Spinal cord (tissue), 10 donors: ENCODE measurements at places on chromosomes 12 and 14.

GRCh38 chr12:5236022-5236640, 192.5 kb downstream of the KCNA5 start:
- no peak overlapping the region for H3K27ac ChIP-seq
- H3K36me3 ChIP-seq = no peaks in the 10 kb centered on the region
- DNase-seq = no peak
- H3K27me3 ChIP-seq = no peaks in the 10 kb centered on the region
- no peak overlapping the region for H3K4me3 ChIP-seq
- no peaks in the 10 kb centered on the region for H3K4me1 ChIP-seq

- H3K4me1 ChIP-seq = peaks cover 10% of the 10 kb centered on the region
- no peaks in the 10 kb centered on the region for H3K36me3 ChIP-seq
- H3K27ac ChIP-seq = no peak overlapping the region
- H3K4me3 ChIP-seq = no peak overlapping the region
- peak; percentile 59 for DNase-seq
These were observed 279.7 kb upstream of the SOX5 start for GRCh38 chr12:24229031-24229700.

- peak; percentile 30 for DNase-seq
- H3K27ac ChIP-seq = no peak overlapping the region
- H3K27me3 ChIP-seq = no peaks in the 10 kb centered on the region
- peaks cover 31% of the 10 kb centered on the region for H3K36me3 ChIP-seq
These were observed 45.4 kb downstream of the PPP4R3A start for GRCh38 chr14:91464615-91465205.

- no peak for DNase-seq
- no peaks in the 10 kb centered on the region for H3K27me3 ChIP-seq
- H3K27ac ChIP-seq = no peak overlapping the region
- no peaks in the 10 kb centered on the region for H3K36me3 ChIP-seq
- H3K4me1 ChIP-seq = no peaks in the 10 kb centered on the region
These were observed 33.7 kb upstream of the A2M start for GRCh38 chr12:9149372-9149771.

- no peak overlapping the region for H3K27ac ChIP-seq
- no peaks in the 10 kb centered on the region for H3K36me3 ChIP-seq
- no peak overlapping the region for H3K4me3 ChIP-seq
- H3K4me1 ChIP-seq = no peaks in the 10 kb centered on the region
- DNase-seq = no peak
These were observed 17.6 kb upstream of the SLC16A7 start for GRCh38 chr12:59578254-59578653.

GRCh38 chr12:104828015-104828414, 130.1 kb downstream of the SLC41A2 start:
- no peak overlapping the region for H3K4me3 ChIP-seq
- no peaks in the 10 kb centered on the region for H3K4me1 ChIP-seq
- no peak overlapping the region for H3K27ac ChIP-seq

- no peaks in the 10 kb centered on the region for H3K4me1 ChIP-seq
- no peaks in the 10 kb centered on the region for H3K36me3 ChIP-seq
- DNase-seq = no peak
- no peak overlapping the region for H3K4me3 ChIP-seq
- no peak overlapping the region for H3K27ac ChIP-seq
These were observed 1865.6 kb upstream of the FLRT2 start for GRCh38 chr14:83664389-83664788.

GRCh38 chr14:73237219-73237785, at the start of gene PAPLN:
TSS of gene PAPLN (plus strand) at chr14:73237506. CDS start at chr14:73239779, 2,273 bp downstream.
- H3K27ac ChIP-seq = no peak within 1 kb of the TSS
- no peak for DNase-seq
- no peaks in the 10 kb centered on the region for H3K36me3 ChIP-seq
- peaks cover 79% of the 10 kb centered on the region for H3K27me3 ChIP-seq
- H3K4me1 ChIP-seq = peaks cover 54% of the 10 kb centered on the region

DNA sequence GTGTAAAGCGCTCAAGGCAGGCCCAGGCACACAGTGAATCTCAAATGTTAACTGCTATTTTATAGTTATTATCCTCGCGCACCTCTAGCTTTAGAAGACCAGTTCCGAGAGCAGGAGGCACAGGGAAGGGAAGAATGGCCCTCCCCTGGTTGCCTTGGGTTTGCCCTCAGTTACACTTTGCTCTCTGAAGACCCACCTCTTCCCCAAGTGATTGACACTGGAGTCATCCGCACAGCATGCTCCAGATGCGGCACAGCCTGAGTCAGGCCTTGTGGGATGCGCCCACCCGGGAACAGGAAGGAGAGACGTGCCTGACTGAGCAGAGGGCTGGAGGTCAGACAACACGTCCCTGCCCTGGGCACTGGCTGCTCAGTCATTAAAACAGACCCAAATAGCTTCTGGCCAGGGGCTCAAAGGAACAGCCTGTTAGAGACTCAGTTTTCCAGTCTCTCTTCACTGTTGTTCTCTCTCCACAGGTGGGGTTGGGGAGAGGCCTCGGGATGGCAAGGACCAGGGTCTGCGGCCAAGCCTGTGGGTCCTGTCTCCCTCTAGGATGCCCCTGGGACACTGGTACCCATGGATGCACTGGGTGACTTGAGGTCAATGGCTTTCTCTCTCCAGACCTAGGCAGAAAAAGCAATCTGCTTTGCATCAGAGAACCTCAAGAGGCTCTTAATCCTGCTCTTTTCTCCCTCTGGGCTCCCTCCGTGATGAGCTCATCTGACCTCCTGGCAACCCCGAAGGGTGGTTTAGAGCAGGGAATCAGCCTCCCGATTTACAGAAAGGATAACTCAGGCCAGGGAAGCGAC, 13.6 kb upstream of the MLXIP start:
- no peak overlapping the region for H3K27ac ChIP-seq
- peaks cover 36% of the 10 kb centered on the region for H3K4me1 ChIP-seq
- H3K36me3 ChIP-seq = peaks cover 16% of the 10 kb centered on the region
- no peak for DNase-seq
- H3K4me3 ChIP-seq = no peak overlapping the region

DNA sequence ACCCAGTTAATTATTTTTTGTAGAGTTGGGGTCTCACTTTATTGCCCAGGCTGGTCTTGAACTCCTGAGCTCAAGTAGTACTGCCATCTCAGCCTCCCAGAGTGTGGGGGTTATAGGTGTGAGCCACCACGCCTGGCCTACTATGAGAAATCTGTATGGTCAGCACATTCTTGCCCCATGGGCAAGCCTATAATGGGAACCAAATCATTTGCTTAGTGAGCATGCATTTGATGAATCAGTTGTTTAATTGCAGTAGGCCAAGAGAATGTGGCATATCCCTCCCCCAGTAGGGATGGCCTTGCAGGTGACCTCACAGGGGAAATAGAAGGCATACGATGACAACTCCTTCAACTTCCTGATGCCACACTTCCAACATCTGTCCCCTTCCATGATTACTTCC, 122.7 kb downstream of the DIP2B start:
- H3K4me3 ChIP-seq = no peak overlapping the region
- no peak for DNase-seq
- no peaks in the 10 kb centered on the region for H3K27me3 ChIP-seq
- no peak overlapping the region for H3K27ac ChIP-seq

GRCh38 chr12:22287101-22287500, 47.4 kb downstream of the ST8SIA1 start:
- peaks cover 6% of the 10 kb centered on the region for H3K4me1 ChIP-seq
- no peak for DNase-seq
- no peak overlapping the region for H3K4me3 ChIP-seq
- H3K27me3 ChIP-seq = no peaks in the 10 kb centered on the region
- H3K27ac ChIP-seq = peak overlapping the region; percentile 11

DNA sequence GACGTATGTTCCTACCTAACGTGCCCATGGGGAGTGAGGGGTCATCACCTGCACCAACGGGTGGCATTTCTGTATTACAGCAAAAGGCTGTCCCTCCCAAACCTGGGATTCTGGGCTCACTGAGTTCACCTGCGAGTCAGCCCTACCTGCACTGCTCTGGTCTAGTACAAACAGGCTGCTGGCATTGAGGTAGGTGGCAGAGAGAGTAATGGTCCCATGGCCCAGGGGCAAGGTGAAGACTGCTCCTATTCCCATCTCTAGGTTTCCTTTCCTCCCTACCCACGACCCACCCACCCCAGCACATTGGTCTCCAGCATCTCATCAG, 421 bp downstream of the SUOX start:
- peaks cover 45% of the 10 kb centered on the region for H3K36me3 ChIP-seq
- H3K27ac ChIP-seq = peak overlapping the region; percentile 91
- H3K27me3 ChIP-seq = no peaks in the 10 kb centered on the region
- DNase-seq = no peak

- no peak overlapping the region for H3K4me3 ChIP-seq
- no peaks in the 10 kb centered on the region for H3K27me3 ChIP-seq
- H3K27ac ChIP-seq = no peak overlapping the region
These were observed 19.7 kb upstream of the SLC2A14 start for GRCh38 chr12:7892186-7892980.

GRCh38 chr12:25069224-25069623, 120.3 kb upstream of the BCAT1 start:
- H3K4me1 ChIP-seq = no peaks in the 10 kb centered on the region
- H3K4me3 ChIP-seq = no peak overlapping the region
- H3K27me3 ChIP-seq = no peaks in the 10 kb centered on the region
- no peak for DNase-seq

DNA sequence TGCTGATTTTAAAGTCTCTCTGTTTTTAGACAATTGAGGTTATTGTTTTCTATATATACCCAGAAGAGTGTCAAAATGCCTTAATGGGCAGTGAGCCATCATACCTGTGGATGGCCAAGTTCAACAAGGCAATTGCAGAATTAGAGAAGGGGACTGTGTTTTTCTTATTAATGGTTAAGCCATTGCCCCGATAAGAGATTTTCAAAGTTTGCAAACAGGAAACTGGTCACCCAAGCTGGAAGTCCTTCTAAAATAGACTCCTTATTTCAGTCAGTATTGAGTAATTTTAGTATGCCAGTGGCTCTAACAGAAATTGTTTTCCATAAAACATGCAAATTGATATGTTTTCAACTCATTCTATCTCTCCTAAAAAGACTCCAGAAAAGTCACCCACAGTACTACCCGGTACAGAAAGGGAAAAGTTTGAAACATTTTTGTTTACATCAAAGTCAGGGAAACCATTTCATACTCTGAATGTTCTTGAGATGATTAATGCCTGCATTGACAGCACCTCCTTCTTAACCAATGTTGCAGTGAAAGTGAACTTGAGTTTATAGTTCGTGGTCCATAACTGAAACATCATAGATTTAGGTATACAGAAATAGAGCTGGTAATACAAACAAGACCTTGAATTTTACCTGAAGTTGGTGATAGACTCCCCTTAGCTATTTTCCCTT, 191.1 kb downstream of the TMX1 start:
- H3K27ac ChIP-seq = peak overlapping the region; percentile 81
- no peaks in the 10 kb centered on the region for H3K4me1 ChIP-seq
- H3K4me3 ChIP-seq = no peak overlapping the region
- H3K27me3 ChIP-seq = no peaks in the 10 kb centered on the region
- no peak for DNase-seq

DNA sequence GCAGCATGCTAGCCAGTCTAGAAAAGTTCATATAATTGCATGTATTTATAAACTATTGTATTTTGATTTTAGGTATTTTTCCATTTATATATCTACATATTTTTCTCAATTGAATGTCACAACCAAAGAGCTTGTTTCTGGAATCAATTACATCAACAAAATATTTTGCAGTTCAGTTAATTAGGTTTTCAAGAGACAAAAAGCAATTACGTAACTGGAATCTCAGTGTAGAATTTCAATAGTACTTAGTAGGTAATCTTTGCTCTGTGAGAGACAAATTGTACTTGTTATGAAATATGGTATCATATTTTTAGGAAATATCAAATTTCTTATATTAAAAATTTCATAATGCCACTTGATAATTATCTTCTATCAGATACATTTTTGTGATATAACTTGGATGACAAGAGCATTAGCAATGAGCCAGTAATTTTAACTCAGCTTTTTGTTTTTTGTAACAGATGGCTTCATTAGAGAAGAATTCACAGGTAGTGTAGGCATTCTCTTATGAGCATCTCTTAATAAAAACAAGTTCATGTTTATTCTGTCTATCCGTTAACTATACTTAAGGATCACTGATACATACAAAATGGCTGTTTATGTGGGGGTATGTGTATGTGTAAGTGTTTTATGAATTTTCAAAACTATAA, 774.7 kb downstream of the C12orf50 start:
- H3K36me3 ChIP-seq = no peaks in the 10 kb centered on the region
- H3K4me1 ChIP-seq = no peaks in the 10 kb centered on the region
- H3K4me3 ChIP-seq = no peak overlapping the region
- DNase-seq = no peak

DNA sequence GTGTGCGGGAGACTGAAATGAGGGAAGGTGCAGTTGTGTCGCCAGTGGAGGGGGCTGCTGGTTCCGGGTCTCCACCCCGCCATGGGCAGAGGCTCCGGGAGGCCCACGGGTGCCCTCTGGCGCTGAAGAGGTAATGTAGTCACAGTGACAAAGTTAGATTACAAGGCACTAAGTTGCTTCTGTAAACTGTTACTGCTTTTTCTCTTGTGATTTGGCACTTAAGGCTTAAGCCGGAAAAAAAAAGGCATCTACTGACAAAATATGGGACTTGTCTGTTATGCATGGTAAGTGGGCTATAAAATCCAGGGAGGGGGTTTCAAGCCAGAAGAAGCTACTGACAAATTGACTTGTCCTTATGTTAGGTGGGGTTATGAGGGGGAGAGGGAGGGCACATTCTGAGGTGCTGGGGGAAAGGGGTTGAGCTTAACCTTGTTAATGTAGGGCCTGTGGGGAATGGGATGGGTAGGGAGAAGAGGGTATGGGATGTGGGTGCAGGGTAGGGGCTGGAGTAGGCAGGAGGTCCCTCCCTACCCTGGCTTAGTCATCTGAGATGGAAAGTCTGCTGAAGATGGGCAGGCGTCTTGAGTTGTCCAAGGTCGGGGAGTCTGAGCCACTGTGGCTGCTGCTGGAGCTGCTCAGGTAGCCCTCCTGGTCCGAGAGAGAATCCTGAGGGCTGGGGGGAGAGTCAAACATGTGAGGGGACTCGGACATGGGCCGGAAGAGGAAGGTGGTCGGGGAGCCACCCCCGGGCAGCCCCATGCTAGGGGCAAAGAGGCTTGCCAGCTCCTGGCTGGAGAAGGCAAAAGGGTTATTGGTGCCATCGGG, 3.7 kb downstream of the ZFP36L1 start:
- peaks cover 41% of the 10 kb centered on the region for H3K27me3 ChIP-seq
- H3K4me3 ChIP-seq = peak overlapping the region; percentile 95
- H3K4me1 ChIP-seq = peaks cover 42% of the 10 kb centered on the region
- H3K27ac ChIP-seq = peak overlapping the region; percentile 100

GRCh38 chr12:26233631-26234030, 38.3 kb downstream of the SSPN start:
- no peaks in the 10 kb centered on the region for H3K36me3 ChIP-seq
- H3K27ac ChIP-seq = no peak overlapping the region
- H3K4me1 ChIP-seq = peaks cover 3% of the 10 kb centered on the region
- H3K4me3 ChIP-seq = no peak overlapping the region
- DNase-seq = peak; percentile 77

DNA sequence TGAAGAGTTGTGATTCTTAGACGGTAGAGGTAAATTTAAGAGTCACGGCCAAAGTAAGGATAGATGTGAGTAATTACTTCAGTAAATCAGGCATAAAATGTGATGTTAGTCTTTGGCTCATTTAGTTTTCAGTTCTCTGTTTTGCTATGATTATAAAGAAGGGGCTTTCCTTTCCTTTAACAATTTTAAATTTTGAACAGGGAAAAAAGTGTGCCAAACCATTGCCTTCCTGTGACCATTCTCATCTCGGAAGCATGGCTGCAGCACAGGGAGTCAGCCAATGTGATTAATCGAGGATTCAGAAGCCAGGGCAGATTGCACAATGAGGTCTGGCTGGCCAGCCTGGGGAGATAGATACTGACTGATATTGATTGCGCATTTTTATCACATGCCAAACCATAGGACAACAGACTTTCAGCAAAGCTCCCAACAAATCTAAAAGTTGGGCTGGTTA, 480.2 kb upstream of the PRICKLE1 start:
- H3K27ac ChIP-seq = no peak overlapping the region
- peak; percentile 21 for DNase-seq
- H3K36me3 ChIP-seq = no peaks in the 10 kb centered on the region
- no peaks in the 10 kb centered on the region for H3K4me1 ChIP-seq
